Stimulated activated CD8-positive, alpha-beta memory T cell treated with anti-CD3 and anti-CD28 coated beads, Interleukin-15, amount 100 ng/mL, for 1 hour (primary cell): ENCODE measurements at places on chromosomes 1 and 21.

DNA sequence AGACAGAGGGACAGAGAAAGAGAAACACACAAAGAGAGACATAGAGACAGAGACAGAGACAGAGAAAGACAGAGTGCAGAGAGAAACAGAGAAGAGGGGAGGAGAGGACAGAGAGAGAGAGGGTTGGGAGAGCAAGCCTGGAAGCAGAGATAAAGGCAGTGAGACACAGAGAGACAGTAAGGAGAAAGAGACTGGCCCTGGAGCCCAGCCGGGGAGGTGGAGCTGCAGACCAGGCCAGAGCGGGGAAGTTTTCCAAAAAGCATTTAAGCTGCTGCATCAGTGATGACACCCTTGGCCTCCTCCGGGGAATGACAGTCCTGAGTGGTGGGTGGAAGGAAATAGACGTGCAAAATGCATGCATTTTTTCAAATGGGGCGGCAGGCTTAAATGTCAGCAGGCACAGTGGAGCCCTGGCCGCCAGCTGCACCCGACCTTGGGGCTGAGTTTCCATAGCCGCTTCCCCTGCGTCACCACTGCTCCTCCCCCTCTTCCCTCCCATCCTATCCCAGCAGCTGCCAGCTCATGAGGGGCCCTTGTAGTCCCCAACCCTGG lies 95.4 kb upstream of the KLHDC7A start:
- DNase-seq = no peak

GRCh38 chr1:54547601-54548388 lies at the start of gene ACOT11:
ACOT11 (plus strand) TSS chr1:54548228; CDS start chr1:54548310, 82 bp downstream.
- DNase-seq = no peak

DNA sequence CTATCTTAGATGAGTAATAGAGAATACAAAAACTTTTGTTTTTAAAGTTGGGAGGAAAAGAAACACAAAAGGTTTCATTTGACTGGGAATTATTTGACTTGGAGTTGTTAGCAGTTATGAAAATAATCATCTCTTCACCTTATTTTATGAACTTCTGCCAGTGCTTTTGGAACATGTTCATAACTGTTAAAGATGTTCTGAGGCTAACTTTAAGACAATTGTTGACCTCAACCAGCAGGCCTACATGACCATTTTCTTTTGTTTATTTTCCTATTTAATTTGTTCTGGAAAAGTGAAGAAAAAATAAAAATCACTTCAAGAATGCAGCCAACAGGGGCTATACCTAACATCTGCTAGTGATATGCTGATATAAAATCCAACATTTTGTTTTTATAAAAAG lies 37.4 kb downstream of the JAM2 start:
- no peak for DNase-seq

DNA sequence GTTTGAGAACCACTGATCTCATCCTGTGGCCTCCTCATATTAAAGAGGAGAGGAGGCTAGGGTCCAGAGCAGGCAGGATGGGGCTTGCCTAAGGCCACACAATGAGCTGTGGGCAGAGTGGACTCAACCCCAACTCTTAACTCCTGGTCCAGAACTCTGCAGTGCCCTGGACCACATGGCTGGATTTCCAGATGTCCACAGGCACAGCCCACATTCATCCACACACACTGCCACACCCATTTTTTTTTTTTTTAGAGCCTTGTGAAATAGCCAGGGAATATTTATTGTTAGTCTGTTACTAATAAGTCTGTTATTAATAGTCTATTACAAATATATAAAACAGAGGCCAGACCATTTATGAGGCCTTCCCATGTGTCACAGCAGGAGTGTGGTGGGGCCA lies 192.2 kb downstream of the TRABD2B start:
- DNase-seq = no peak

GRCh38 chr1:17278996-17279830 lies 28.8 kb upstream of the PADI4 start:
- DNase-seq = no peak

GRCh38 chr1:32925403-32926162 lies 24.4 kb upstream of the TMEM54 start:
- DNase-seq = no peak

GRCh38 chr1:76830373-76830772 lies 36.9 kb upstream of the ST6GALNAC5 start:
- DNase-seq = no peak

- DNase-seq = no peak
Observed at GRCh38 chr1:39017266-39017665, 8.9 kb upstream of the NDUFS5 start.

GRCh38 chr1:109398343-109399225 lies 866 bp upstream of the SORT1 start:
- no peak for DNase-seq

DNA sequence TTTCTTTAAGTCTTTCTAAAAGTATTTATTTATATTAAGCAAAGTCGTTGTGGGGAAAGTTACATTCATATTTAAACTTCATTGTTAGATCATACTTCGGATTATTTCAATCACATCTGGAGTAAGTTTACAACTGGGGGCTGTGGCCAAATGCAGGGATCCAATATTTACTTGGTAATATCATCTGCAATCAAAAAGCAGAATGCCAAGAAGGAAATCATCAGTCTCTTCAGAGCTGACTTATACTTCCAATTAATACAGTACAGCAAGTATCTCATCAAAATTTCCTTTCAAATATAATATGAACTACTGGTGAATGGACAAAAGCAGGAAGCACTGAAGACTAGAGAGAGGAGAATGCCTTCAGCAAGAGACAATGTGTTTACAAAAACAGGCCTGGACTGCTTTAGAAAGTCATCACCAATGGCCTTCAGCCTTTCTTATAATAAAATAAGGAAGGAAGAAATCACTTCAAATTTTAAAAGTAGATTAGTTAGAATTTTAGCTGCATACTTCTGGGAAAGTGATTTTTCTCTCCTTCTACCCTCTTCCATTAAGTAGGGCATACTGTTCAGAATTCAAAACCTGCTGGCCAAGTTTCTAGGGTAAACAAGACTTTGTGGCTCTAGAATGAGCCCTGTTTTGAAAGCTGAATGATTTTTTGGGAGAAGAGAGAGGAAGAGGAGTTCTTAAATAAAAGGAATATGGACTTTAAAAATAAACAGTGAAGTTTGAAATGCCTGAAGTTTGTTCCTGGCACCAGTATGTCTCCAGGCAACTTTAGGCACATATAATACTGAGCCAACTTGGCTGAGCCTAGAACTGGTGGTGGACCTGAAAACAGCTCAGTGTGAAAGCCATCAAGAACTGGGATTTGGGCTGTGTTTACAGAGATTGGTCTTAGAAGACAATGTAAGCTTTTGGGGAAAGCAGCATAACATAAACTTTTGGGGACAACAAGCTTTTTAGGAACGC lies 22.2 kb upstream of the MYOC start:
- no peak for DNase-seq

- DNase-seq = no peak
Observed at GRCh38 chr1:12314333-12314903, 84.6 kb downstream of the VPS13D start.

GRCh38 chr1:8854240-8854639 lies 24.2 kb downstream of the ENO1 start:
- no peak for DNase-seq

DNA sequence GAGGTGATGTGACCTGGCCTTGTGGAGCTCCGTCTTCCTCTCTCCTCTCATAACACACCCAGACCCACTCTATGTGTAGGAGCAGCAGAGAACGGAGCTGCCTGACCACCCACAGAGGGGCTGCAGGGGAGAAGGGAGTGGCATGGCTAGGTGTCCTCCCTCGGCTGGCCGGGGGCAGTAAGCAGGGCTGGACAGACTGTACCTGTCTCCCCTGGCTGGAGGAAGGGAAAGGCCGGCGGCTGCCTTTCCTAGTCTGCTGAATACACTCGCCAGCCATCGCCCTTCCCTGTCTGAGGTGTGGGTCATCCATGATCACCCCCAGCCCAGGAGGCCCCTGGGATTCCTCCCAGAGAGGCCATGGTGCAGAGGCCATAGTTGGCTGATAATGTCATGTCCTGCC lies 187.2 kb upstream of the AJAP1 start:
- DNase-seq = no peak

- no peak for DNase-seq
Observed at GRCh38 chr1:217524787-217525520, 105.9 kb downstream of the GPATCH2 start.

GRCh38 chr1:168509875-168510791 lies 33.7 kb downstream of the XCL2 start:
- DNase-seq = no peak

DNA sequence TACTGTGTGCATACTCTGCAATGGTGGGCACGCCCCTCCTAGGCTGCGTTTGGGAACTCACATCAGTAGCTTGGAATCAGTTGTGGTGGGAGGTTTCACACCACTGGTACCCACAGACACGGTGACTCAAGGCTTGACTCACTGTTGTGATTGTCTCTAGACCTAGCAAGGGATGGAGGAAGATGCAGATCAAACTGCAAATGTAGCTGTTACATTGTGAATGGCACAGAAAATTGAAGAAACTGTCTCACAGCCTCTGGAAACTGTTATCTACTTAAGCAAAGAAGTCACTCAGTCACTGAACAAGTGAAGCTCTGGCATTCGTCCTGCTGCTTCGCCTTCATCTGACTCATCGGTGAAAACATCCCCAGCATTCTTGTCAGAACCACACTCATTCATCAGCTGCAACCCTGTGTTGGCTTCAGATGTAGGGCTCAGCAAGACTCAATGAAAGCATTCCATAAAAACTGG lies 59.5 kb downstream of the POFUT2 start:
- DNase-seq = peak; percentile 49

DNA sequence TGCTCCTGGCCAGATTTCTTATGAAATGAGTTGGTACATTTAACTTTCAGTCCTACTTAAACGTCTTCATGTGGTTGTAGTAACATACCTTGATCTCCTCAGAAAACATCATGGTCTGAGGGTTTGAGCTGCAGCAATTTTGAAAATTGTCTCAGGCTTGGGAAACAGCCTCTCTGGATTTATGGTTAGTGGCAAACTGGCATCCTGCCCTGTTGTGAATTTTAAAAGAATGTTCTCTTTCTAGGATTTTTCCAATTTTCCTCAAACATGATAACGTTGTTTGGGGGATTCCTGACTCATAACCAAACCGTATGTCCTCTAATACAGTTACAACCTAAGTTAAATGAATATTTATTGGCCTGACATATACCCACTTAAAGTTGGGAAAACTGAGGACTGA lies 624.4 kb downstream of the LMO4 start:
- DNase-seq = no peak

DNA sequence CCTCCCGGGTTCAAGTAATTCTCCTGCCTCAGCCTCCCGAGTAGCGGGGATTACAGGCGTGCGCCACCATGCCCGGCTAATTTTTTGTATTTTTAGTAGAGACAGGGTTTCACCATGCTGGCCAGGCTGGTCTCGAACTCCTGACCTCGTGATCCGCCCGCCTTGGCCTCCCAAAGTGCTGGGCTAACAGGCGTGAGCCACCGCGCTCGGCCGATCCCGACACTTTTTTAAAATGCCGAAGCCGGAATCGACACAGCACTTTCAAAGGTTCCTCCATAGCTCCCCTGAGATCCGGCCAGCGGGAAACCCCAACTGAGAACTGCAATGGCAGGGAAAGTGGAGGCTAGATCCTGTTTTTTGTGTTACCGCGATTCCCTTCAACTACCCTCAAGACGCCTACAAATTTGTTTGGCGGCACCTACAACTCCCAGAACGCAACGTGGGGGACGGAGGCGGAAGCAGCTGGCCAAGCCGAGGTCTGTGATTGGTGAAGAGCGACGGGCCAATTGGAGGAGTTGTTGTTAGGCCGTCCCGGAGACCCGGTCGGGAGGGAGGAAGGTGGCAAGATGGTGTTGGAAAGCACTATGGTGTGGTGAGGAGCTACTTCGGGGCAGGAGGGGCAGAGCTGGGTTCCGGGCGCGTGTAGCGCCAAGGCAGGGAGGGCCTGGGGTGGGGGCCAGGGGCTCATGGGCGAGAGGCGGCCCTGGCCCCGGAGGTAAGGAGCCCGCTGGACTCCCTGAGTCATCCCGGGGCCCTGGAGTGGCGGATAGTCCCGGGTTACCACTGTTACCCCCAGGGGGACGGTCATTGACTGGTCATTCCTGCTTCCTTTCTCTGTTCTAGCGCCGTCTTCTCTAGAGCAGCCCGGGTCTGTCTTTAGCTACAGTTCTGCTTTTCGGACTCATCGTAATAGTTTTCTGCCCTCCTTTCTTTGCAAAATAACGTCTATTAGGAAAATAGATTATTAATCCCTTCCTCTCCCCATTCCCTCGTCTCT lies at the start of gene PSMD4:
Gene PSMD4 (plus strand): TSS at position 518 of the 997 bp plus-strand sequence. CDS start 49 bp downstream, at position 567.
- peak; percentile 77 for DNase-seq

GRCh38 chr1:221418346-221418745 lies 323.5 kb downstream of the DUSP10 start:
- DNase-seq = no peak

DNA sequence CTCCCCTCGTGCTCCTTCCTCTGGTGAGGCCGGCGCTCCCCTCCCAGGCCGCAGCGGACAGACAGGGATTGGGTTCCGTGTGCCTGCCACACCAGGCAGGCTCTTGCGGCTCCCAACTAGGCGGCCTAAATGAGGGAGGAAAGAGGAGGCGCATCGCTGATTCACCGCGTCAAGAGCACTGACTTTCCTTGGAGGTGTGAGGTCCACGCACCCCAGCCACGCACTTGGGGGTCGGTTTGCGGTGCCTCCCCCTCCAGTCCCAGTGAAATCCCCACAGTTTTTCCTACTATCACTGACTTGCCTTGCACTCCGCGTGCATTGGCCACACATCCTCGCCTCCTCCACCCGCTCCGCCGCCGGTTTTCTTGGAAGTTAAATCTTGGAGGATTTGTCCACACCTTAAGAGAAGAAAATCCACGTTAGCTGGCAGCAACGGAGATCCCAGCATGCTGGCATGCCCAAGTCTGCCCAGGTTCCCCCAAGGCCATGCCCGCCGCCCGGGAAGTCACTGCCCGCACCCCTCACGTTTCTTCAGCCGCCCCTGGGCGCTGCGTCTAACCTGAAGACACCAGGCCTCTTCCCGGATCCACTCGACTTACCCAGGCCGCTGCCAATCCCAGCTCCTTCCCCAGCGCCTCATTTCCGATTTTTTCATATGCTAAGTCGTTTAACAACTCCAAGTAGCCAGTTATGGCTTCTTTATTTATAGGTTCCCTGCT lies 1.1 kb upstream of the FOXD3 start:
- DNase-seq = no peak

GRCh38 chr1:201219481-201220387 lies 29.1 kb downstream of the IGFN1 start:
- DNase-seq = no peak

DNA sequence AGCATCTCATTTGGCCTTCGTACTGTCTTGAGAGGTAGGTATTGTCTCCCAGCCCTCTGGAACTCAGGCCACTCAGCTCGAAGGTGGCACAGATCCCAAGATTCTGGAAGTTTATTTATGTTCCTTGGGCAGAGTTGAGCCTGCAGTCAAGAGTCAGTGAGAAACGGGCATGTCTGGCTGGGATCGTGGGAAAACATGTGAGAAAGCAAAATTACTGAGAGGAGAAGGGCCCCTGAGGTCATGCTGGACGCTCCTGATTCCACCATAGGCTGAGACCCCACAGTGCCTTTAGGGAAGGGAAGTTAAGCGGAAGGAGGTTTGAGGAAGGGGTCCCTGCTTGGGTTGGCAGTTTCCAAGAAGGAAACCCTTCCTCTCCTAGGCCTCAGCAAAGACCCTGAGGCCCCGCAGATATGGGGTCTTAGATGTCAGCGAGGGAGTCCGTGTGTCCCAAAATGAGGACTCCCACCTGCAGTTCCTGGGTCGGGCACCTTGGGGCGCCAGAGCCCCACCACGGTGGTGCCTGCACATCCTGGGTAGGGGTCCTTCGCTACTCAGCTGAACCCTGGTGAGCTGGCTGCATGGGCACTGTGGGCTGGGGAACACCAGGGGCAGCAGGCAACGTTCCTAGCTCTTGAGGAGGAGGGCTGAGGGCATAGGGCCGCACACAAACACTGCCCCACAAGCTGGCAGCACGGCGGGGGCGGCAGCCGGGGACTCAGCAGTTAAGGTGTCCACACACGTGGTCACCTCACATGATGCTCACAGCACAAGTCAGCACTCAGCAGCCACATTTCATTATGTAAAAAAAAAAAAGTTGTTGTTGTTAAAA lies 12.3 kb upstream of the SEMA4A start:
- DNase-seq = no peak
